Activated CD4-positive, alpha-beta T cell treated with anti-CD3 and anti-CD28 coated beads, Interleukin-2, amount 10 ng/mL, durations not matched to agents 24 days and 14 days (primary cell): ENCODE measurements at places on chromosomes 6 and 20. TPM values are rescaled to one million over a fixed set of nuclear protein-coding genes. Genes with fewer than 3 reads are reported as not detected.

DNA sequence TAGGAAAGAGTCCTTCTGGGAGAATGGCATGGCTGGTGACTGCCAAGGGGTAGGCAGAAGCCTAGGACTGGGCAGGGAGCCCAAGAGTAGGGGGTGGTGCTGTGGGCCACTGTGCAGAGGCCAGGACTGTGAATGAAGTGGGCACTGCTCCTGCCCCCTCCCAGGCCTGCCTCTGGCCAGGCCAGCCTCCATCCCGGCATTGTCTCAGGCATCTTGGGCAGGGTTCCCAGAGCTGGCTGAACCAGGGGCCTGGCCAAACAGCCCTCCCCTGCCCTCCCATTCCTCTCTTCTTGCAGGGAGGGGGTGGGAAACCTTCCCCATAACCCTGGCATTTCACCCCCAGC is 81.6 kb downstream of the MRPL14 start:
- H3K36me3 ChIP-seq = no peaks in the 10 kb centered on the region
- no peak overlapping the region for H3K4me3 ChIP-seq
- peaks cover 26% of the 10 kb centered on the region for H3K4me1 ChIP-seq
- no peak for DNase-seq

DNA sequence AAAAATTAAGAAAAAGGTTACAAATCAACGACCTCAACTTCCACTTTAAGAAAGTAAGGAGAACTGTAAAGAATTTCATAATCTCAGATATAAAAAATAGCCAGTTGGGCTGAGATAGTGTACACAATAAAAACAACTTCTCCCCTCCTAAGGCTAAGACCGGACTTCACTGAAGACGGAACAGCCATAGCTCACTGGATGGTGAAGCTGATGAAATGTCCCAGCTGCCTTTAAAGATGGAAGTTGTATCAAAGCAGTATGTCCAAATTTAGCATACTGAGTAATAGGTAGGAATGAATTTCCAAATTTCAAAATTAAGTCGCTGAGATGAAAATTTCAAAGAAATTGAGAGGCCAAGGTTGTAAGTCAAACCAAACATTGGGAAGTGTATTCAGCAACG is 153.3 kb downstream of the RNGTT start:
- no peak for DNase-seq
- H3K4me3 ChIP-seq = no peak overlapping the region
- H3K4me1 ChIP-seq = peaks cover 10% of the 10 kb centered on the region
- peaks cover 19% of the 10 kb centered on the region for H3K36me3 ChIP-seq

GRCh38 chr6:146287691-146288369 is 255.8 kb upstream of the RAB32 start:
- DNase-seq = no peak
- no peaks in the 10 kb centered on the region for H3K4me1 ChIP-seq

DNA sequence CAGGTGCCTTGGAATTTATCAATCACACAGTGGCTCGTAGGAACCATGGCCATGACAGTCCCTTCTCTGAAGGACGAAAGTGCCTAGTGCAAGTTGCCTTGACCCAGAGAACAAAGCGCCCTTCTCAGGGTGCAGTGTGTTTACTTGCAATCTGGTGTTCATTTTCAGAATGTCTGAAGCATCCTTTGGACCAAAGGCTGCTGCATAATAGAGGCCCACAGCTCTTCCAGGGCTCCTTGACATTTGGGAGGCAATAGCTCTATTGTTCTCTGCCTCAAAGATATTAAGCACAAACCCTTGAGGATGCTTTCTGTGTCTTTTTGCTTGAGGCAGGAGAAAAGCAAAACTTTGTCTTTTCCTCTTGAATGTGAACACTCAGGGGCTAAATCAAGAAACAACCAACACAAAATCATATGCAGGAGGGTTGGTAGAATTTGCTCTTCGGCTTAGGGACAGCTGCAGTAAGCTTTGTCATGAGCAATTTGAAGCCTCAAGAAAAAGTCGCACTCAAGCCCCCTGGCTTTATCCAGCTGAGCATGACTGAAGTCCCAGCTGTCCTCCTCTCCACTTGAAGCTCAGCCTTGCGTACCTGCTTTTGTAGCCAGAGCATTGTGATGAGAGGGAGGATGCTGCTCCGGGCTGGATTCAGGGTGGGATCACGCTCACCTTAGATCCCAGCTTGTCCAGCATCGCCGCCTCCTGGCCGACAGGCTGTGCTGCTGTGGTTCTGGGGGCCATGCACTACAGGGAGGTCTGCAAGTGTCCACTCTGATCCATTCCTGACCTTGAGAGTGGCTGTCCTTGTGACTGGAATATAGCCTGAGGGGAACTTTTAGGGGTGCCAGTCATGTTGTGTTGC is 495.4 kb downstream of the CDH26 start:
- H3K4me1 ChIP-seq = no peaks in the 10 kb centered on the region
- no peaks in the 10 kb centered on the region for H3K36me3 ChIP-seq

- H3K36me3 ChIP-seq = peaks cover 2% of the 10 kb centered on the region
- peak overlapping the region; percentile 15 for H3K27ac ChIP-seq
- H3K4me3 ChIP-seq = peak overlapping the region; percentile 72
These were observed 538 bp downstream of the TTLL9 start for GRCh38 chr20:31870726-31871617.

- H3K4me1 ChIP-seq = no peaks in the 10 kb centered on the region
- H3K27me3 ChIP-seq = peaks cover 18% of the 10 kb centered on the region
- no peak overlapping the region for H3K27ac ChIP-seq
- H3K36me3 ChIP-seq = no peaks in the 10 kb centered on the region
- no peak for DNase-seq
- no peak overlapping the region for H3K4me3 ChIP-seq
These were observed 15.3 kb upstream of the CDH22 start for GRCh38 chr20:46323557-46323956.

GRCh38 chr6:120916844-120917243 is 417.4 kb downstream of the TBC1D32 start:
- H3K4me3 ChIP-seq = no peak overlapping the region
- H3K27me3 ChIP-seq = no peaks in the 10 kb centered on the region
- DNase-seq = no peak
- peaks cover 4% of the 10 kb centered on the region for H3K4me1 ChIP-seq
- no peaks in the 10 kb centered on the region for H3K36me3 ChIP-seq

GRCh38 chr6:82083646-82084045 is 163.9 kb downstream of the IBTK start:
- no peak overlapping the region for H3K4me3 ChIP-seq
- DNase-seq = no peak
- H3K27ac ChIP-seq = no peak overlapping the region

DNA sequence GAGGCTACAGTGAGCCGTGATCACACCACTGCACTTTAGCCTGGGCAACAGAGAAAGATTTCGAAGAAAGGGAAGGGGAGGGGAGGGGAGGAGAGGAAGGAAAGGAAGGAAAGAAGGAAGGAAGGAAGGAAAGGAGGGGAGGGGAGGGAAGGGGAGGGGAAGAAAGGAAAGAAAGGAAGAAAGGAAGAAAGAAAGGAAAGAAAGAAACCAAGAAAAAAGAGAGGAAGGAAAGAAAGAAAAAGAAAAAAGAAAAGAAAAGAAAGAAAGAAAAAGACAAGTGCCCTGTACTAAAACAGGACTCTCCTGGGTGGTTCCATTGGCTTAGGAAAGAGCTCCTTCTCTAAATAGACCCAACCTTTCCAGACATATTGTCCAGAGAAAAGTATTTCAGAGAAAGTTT is 136.6 kb downstream of the PXDC1 start:
- H3K36me3 ChIP-seq = no peaks in the 10 kb centered on the region
- DNase-seq = no peak
- H3K27me3 ChIP-seq = no peaks in the 10 kb centered on the region
- no peak overlapping the region for H3K27ac ChIP-seq

GRCh38 chr20:33391722-33392415 is 9.4 kb downstream of the CDK5RAP1 start:
- no peak overlapping the region for H3K4me3 ChIP-seq
- no peaks in the 10 kb centered on the region for H3K27me3 ChIP-seq
- H3K4me1 ChIP-seq = no peaks in the 10 kb centered on the region
- no peak for DNase-seq
- H3K27ac ChIP-seq = no peak overlapping the region
- H3K36me3 ChIP-seq = peaks cover 54% of the 10 kb centered on the region

DNA sequence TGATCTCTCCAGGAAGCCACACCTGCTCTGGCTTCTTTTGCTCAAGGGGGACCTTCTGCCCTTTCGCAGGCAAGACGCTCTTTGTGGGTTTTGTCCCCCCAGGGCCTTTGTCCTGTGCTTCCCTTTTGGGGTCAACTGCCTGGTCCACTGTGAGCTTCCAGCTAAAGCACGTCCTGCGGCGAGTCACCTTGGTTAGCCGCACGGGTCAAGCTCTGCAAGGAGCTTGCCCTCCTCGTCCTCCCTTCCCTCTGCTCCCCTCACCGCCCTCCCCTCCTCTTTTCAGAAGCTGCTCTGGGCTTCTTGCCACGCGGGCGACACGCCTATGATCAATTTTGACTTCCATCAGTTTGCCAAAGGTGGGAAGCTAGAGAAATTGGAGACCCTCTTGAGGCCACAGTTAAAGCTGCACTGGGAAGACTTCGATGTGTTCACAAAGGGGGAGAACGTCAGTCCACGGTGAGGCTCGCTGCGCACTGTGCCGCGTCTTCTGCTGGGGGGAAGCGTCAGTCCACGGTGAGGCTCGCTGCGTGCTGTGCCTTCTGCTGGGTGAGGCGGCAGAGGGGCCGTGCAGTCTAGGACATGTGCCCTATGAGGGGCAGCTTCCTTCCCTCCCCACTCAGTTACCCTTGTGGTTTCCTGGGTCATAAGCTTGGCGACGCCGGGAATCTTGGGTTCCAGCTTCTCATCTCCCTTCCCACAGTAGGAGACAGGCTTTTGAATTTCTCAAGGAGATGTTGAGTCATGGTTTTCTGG is 80.2 kb downstream of the SYNJ2 start:
- no peak overlapping the region for H3K27ac ChIP-seq
- H3K36me3 ChIP-seq = peaks cover 29% of the 10 kb centered on the region
- peaks cover 14% of the 10 kb centered on the region for H3K4me1 ChIP-seq
- no peak overlapping the region for H3K4me3 ChIP-seq

GRCh38 chr20:7291323-7291943 is 523.9 kb downstream of the BMP2 start:
- no peaks in the 10 kb centered on the region for H3K4me1 ChIP-seq
- DNase-seq = no peak
- H3K4me3 ChIP-seq = no peak overlapping the region
- H3K27me3 ChIP-seq = no peaks in the 10 kb centered on the region
- H3K27ac ChIP-seq = no peak overlapping the region
- H3K36me3 ChIP-seq = no peaks in the 10 kb centered on the region

- H3K36me3 ChIP-seq = no peaks in the 10 kb centered on the region
- peaks cover 6% of the 10 kb centered on the region for H3K4me1 ChIP-seq
These were observed 40.9 kb upstream of the GCM1 start for GRCh38 chr6:53189554-53189953.

- no peaks in the 10 kb centered on the region for H3K36me3 ChIP-seq
- DNase-seq = peak; percentile 23
- no peak overlapping the region for H3K27ac ChIP-seq
- H3K4me3 ChIP-seq = no peak overlapping the region
- no peaks in the 10 kb centered on the region for H3K27me3 ChIP-seq
These were observed 394.8 kb downstream of the DHX35 start for GRCh38 chr20:39356908-39357307.

GRCh38 chr6:18507018-18507415 is 119.9 kb downstream of the RNF144B start:
- no peak overlapping the region for H3K27ac ChIP-seq
- no peak overlapping the region for H3K4me3 ChIP-seq
- peaks cover 3% of the 10 kb centered on the region for H3K4me1 ChIP-seq
- no peak for DNase-seq

GRCh38 chr20:62430311-62430853 is 3.0 kb upstream of the RBBP8NL start:
- H3K36me3 ChIP-seq = no peaks in the 10 kb centered on the region
- H3K4me1 ChIP-seq = no peaks in the 10 kb centered on the region
- H3K27me3 ChIP-seq = peaks cover 15% of the 10 kb centered on the region
- no peak overlapping the region for H3K27ac ChIP-seq
- H3K4me3 ChIP-seq = no peak overlapping the region
- DNase-seq = no peak

DNA sequence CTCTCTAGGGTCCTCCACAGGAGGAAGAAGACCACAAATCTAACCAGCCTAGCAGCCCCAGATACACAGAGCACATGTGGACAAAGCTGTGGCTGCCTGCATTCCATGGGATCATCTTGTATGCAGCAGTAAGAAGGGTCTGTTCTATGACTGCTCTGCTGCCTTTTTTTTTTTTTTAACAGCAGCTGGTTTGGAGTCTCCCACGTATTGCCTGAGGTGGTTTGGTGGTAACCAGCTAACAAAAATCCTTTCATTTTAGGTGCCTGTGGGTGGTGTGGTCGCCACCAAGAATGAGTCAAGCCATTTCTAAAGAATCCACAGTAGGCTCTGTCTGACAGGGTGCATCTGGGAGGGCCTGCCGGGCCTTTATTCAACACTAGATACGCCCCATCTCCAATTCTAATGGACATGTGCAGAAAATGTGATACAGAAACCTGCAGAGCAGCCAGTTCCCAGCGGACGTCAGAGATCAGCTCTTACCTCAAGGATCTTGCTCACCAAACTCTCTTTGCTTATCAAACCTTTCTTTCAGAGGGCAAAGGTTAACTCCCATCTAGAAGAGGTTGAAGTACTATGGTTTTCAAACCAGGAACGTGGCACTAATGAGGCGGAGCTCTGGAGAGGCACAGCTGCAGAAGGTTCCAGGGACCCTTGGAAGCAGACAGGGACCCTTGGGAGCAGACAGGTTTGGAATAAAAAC is 32.0 kb downstream of the GNAS-AS1 start:
- H3K36me3 ChIP-seq = peaks cover 8% of the 10 kb centered on the region
- peaks cover 15% of the 10 kb centered on the region for H3K4me1 ChIP-seq
- H3K27ac ChIP-seq = peak overlapping the region; percentile 62
- peaks cover 50% of the 10 kb centered on the region for H3K27me3 ChIP-seq

DNA sequence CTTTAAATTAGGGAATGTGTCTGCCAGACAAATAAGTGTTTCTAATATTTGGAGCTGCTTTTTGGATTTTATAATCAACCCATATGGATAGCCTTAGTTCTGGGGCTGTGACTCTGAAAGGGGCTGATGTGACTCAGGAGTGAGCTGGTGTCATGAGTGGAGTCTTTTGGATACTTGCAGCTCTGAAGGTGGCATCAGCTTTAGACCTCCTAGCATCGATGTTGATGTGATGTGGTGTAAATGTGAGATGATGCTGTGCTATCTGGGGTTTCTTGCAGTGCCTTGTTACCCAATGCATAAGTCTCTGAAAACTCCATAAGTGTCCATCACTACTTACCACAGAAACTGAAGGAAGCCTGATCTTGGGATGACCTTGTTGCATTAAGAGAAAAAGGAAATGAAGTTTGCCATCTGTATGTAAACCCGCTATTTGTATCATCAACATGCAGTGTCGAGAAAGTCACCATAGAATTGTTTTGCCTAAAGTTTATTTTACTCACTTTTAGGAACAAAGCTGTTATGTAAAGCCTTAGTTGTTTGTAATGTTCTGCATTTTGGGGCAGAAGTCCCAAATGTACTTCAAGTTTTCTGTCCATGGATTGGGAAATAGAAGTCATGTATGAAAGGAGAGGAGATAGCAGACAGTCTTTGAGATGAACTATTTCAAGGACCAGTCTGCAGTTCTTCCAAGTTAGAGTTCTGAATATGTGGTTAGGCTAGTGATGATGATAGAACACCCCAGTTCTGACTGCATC is 8.0 kb downstream of the FOXO3 start:
- H3K36me3 ChIP-seq = peaks cover 32% of the 10 kb centered on the region
- DNase-seq = no peak
- H3K27me3 ChIP-seq = peaks cover 24% of the 10 kb centered on the region
- H3K4me3 ChIP-seq = no peak overlapping the region
- H3K27ac ChIP-seq = no peak overlapping the region
- peaks cover 31% of the 10 kb centered on the region for H3K4me1 ChIP-seq

Gene SENP6
- total RNA-seq = 76.7 and 79.4 TPM in 2 replicates

Gene CFAP61
- not detected in 2 replicates for total RNA-seq

Gene SLC17A5
- 4.9 TPM in 2 replicates for total RNA-seq

Gene TREM2
- not detected in 2 replicates for total RNA-seq

Gene SIM1
- not detected in 2 replicates for total RNA-seq

Gene ARMH2
- total RNA-seq = 0.30 and 0.31 TPM in 2 replicates

Gene ANKRD66
- total RNA-seq = not detected in 2 replicates

Gene MACROD2
- not detected in 2 replicates for total RNA-seq

Gene GUCA1A
- not detected in 2 replicates for total RNA-seq
